Muscle of arm (tissue), 14 donors: ENCODE measurements at places on chromosomes 3 and 15.

DNA sequence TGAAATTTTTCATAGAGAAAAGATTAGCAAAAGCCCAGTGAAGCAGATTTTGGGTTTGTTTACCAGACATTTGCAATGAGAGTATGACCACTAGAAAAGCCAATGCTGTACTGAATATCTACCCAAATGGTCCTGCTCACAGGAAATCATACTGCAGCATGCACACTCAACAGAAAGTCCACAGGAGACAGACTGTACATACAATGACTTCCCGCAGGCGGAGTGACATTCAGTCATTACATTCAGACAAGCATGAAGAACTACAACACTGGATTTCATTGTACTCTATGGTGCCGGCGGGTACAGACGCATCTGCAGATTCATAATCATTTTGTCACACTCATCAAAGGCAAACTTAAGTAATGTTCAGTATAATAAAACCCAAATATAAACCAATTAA, 11.8 kb downstream of the LZTFL1 start:
- no peak for DNase-seq

- DNase-seq, result no peak
Observed at GRCh38 chr15:69758810-69759790, 306.5 kb downstream of the RPLP1 start.

- DNase-seq, result no peak
Observed at GRCh38 chr3:150421799-150422548, 13.9 kb downstream of the TSC22D2 start.

- no peak for DNase-seq
Observed at GRCh38 chr3:36615861-36616260, 148.5 kb downstream of the DCLK3 start.

DNA sequence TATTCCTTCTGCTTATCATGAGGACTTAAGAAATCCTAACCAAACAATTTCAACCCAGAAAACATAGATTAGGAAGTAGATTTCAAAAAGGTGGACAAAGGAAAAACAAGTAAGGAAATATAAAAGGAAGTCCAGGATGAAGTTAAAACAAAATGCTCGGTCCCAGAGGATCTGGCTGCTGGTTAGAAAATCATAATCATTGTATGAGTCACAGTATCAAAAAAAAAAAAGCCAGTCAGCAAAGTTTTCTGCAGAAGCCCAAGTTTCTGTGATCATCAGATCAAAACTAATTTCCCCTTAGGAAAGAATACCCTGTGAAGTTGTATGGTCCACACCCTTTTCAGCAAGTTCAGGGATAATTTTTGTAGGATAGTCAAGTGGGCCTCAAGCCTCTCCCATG, 43.0 kb upstream of the LRTM1 start:
- no peak for DNase-seq

- no peak for DNase-seq
Observed at GRCh38 chr3:52458031-52458760, 2.8 kb downstream of the NISCH start.

DNA sequence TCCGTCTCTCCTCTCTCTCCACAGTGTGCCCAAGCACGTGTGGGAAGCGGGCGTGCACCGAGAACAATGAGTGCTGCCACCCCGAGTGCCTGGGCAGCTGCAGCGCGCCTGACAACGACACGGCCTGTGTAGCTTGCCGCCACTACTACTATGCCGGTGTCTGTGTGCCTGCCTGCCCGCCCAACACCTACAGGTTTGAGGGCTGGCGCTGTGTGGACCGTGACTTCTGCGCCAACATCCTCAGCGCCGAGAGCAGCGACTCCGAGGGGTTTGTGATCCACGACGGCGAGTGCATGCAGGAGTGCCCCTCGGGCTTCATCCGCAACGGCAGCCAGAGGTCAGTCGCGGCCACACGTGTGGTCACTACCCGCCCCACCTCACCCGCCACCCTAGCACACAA, 116.3 kb downstream of the PGPEP1L start:
- no peak for DNase-seq

DNA sequence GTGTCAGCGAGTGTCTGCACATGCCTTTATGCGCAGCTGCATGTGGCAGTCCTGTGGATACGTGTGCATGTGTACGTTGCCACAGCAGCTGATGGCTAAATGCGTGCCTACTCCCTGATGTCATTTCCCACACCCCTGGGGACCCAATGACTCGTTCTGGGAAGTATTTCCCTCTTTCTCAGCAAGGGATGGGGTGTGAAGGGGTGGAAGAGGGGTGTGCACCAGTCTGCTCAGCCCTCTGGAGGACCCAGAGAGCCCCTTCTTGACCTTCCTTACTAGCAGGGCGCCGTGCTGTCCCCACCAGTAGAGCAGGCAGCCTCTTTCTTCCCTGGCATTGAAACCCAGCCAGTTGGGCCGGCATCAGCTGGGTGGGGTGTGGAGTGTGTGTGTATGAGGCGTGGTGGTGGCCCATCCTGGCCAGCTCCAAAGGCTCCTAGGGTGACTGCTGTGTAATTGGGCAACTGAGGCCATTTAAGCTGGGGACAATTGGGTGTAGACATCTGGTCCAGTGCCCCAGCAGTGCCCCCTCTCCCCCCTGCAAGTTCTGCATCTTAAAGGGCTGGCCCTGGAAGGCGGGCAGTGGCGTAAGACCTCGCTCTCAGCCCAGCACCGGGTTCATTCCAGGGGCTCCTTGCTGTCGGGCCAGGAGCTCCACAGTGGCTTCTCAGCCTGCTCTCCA, 19.2 kb downstream of the SNX33 start:
- peak; percentile 63 for DNase-seq

- DNase-seq, result no peak
Observed at GRCh38 chr3:47022641-47023071, 43.2 kb downstream of the NBEAL2 start.

DNA sequence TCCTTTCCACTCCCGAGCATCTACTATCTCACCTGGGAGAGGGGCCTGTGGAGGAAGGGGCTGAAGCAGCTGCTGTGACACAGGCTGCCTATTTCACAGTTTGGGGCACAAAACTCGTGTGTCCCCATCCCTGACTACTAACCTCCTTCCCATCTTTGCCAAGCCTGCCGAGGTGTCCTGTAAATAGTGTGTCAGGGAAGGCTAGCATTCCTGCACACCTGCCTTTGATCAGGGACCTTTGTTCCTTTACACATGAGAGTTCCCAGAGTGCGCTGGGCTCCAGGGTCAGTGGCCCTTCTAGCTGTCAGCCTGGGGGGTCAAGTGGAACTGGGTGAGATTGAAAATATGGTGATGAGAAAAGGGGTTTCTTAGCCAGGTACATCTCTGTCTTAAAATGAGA, 13.0 kb upstream of the TF start:
- no peak for DNase-seq

GRCh38 chr15:100104245-100104644, 237.5 kb downstream of the ADAMTS17 start:
- no peak for DNase-seq

DNA sequence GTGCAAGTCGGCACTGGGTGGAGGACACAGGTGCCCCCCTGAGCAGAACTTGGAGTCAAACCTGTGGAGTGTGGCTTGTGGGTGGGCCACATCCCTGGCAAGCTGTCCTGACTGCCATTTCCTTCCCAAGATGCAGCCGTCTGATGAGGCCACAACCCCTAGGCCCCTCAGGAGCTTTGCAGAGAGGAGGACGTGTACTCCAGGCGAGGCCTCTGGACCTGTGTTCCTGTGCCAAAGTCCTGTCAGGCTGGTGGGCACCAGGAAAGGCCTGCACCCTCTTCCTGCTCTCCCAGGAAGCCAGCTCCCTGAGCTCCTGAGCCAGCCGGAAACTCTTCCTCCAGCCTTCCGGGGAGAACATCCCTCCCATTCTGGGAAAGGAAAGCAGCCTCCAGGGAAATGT, 48.5 kb downstream of the CMTM6 start:
- no peak for DNase-seq

DNA sequence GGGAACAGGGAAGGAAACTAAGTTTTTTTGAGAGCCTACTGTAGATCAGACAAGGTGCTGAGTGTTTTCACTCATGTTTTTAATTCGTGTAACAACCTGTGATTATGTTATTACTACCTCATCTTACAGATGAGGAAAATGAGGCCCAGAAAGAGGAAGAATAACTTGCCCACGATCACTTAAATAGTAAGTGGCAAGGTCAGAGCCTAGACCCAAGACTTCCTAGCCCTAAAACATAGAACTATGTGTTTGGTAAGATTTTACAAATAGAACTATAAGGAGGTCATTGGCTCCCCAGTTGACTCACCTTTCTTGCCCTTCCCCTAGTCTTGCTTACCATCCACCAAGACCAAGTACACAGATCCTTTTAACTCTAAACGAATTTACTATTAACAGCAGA, 13.7 kb downstream of the SENP8 start:
- no peak for DNase-seq

GRCh38 chr15:31178705-31179104, 77.2 kb upstream of the TRPM1 start:
- DNase-seq, result no peak

- no peak for DNase-seq
Observed at GRCh38 chr3:170244576-170244975, 22.4 kb downstream of the PRKCI start.

DNA sequence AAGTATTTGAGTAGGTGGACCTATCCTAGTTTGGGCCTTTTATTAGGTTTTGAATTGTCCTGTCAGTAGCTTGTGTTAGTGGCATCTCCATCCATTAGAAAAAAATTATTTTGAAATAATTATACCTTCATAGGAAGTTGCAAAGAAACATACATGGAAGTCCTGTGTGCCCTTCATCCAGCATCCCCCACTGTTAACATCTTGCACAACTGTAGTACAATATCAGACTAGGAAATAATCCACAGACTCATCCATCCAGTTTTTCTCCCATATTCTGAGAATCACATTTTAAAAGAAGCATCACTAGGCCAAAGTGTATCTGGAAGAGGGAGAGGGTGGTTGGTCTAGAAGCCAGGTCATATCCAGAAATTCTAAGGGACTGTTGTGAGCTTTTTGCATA, 155.5 kb upstream of the ROPN1 start:
- no peak for DNase-seq

DNA sequence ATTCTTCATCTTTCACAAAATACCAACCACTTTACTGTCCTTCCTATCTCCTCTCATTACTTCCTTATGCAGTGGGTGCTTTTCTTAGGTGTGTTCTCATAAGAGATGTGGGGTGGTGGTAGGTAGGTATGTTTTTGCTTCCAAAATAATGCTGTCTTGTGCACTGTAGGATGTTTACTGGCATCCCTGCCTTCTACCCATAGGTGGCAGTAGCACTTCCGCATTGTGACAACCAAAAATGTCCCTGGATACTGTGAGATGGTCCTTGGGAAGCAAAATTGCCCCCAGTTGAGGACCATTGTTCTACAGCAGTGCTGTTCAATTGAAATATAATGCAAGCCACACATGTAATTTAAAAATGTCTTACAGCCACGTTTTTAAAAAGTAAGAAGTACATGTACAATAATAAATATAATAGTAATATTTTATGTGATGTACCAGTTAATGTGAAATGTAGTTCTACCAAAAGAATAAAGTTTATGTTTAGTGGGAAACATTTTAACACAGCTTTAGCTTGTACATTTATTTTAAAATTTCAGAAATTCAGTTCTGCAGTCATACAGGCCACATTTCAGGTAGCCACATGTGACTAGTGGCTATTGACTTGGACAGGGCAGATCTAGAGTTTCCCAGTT, 75.2 kb downstream of the NEO1 start:
- DNase-seq, result no peak

DNA sequence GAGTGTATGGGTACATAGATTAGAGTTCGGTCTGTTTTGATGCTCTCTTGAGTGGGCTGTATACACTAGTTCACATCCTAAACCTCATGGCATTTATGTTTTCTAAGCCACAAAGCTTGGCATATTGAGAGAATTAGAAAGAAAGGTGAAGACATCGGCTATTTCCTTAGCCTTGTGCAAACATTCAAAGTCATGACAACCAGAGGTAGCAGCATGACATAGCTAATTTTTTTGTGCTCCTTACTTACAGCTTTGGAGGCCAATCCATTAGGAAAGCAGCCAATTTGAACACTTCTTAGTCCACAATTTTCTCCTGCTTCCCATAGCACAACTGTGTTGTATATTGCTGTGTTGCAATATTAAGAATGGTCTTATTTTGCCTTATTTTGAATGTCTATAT, 21.5 kb upstream of the AADAC start:
- no peak for DNase-seq

DNA sequence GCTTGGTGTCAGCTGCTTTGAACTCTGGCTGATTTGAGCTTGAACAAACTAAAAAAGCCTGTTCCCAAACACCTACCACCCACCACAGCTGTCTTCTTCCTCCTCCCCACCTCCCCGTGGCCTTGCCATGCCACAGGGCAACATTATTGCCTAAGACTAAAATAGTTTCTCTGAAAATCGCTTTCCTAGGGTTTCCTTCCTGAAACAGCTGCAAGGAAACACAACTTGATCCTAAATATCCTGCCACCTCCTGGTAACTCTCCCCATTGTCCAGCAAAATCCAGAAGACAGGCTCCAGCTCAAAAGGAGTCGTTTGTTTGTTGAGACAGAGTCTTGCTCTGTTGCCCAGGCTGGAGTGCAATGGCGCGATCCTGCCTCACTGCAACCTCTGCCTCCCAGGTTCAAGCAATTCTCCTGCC, 193.9 kb upstream of the TPM1 start:
- DNase-seq, result no peak

- no peak for DNase-seq
Observed at GRCh38 chr3:134333522-134334181, 40.6 kb downstream of the AMOTL2 start.

DNA sequence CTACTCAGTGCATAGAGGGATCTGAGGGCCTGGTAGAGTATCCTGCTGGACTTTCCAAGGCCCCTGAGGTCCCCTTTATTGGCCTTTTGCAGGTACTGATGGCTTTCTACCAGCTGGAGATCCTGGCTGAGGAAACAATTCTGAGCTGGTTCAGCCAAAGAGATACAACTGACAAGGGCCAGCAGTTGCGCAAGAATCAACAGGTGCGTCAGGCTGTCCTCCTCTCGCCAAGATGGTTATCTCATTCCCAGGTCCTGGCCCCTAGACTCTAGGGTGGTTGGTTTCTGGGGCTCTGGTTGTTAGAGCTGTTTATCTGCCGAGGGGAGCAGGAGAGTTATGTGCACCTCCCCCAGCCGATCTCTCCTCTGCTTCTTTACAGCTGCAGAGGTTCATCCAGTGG, 9.3 kb downstream of the EIF2B5 start:
- DNase-seq, result no peak

- DNase-seq, result no peak
Observed at GRCh38 chr15:83578691-83579090, 75.2 kb upstream of the ADAMTSL3 start.

GRCh38 chr15:71781179-71781964, 29.0 kb upstream of the NR2E3 start:
- DNase-seq, result no peak

GRCh38 chr3:159513444-159513843, 475.2 kb upstream of the IL12A start:
- no peak for DNase-seq

- peak; percentile 68 for DNase-seq
Observed at GRCh38 chr3:117019082-117019713, 309.6 kb downstream of the TUSC7 start.
